Epithelial cell of proximal tubule (primary cell): ENCODE measurements at places on chromosomes 13 and 19. TPM values are rescaled to one million over a fixed set of nuclear protein-coding genes. Genes with fewer than 3 reads are reported as not detected.

Gene WDR87
- not detected in 2 replicates for total RNA-seq

GRCh38 chr19:38204096-38204495 lies 19.9 kb downstream of the DPF1 start:
- no peak for DNase-seq

Gene RFPL4A
- total RNA-seq: not detected in 2 replicates

- no peak for DNase-seq
These were observed 111.7 kb upstream of the SLITRK6 start for GRCh38 chr13:85910962-85911361.

GRCh38 chr13:26498656-26499601 lies 58.6 kb upstream of the WASF3 start:
- DNase-seq: no peak

GRCh38 chr13:101309014-101309619 lies 107.2 kb downstream of the NALCN start:
- DNase-seq: no peak

- DNase-seq: no peak
These were observed 507 bp upstream of the LCP1 start for GRCh38 chr13:46182491-46182877.

DNA sequence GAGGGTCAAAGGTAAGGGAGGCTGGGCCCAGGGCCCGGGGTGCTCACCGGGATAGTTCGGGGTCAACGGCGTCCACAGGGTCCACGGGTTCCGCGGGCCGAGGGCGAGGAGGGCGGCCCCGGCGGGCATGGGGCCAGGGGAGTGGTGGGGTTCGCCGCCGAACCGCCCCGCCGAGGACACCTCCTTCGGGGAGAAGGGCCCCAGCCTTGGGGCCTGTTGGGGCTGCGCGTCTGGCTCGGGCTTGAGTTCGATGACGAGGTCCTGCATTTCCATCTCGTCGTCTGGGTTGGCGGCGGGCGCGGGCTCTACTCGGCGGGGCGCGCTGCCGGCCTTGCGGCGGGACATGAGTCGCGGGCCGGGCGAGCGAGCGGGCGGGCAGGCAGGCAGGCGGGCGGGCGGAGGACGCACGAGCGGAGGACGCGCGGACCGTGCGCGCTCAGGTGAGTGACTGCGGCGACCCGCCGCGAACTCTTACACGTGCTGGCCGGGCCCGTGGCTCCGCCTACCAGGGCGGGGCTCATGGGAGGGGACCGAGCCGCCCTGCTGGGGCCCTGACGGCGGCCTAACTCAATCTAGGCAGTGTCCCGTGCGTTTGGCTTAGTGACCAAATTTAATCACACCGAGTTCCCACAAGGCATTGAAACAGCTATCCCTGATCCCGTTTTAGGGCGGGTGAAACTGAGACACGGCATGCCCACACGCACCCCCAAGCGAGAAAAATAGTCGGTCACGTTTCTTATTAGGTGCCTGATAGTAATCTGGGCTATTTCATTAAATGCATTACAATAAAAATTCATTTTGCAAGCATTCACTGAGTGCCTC lies at the start of gene ZNF296:
Gene ZNF296 (minus strand): TSS at position 450 of the 822 bp plus-strand sequence. CDS start 105 bp downstream, at position 345.
- no peak for DNase-seq

Gene KASH5
- 0.06 TPM in 1 of 2 replicates, not detected in the other for total RNA-seq

DNA sequence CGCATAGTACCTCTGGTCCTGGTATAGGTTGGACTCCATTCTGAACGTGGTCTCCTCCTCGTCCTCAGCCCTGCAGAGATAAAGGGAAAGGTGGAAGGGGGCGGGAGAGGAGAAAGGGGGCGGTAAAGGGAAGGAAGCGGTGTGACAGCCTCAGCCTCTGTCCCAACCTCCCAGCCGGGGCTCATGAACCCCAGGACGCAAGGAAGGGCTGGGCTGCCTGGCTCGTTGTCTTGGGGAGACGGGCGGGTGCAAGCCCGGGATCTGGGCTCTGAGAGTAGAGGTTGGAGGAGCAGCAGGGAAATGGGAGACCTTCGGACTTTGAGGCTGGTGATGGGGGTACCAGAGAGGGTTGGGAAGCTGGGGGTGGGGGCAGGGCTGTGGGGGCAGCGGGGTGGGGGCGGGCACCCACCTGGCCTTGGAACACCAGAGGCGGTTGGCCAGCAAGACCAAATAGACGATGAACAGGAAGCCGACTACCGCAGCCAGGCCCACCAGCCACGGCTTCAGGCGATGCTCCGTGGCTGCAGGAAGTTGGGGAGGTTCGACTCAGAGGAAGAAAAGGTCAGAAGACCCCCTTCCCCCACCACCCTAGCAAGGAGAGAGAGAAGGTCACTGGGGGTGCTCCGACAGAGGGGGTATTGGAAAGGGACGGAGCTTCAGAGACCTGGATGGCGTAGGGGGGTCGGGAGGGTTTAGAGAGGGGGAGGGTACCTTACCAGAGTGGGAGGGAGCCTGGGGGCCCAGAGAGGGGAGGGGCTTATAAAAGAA lies 1.7 kb downstream of the SMIM24 start:
- no peak for DNase-seq

DNA sequence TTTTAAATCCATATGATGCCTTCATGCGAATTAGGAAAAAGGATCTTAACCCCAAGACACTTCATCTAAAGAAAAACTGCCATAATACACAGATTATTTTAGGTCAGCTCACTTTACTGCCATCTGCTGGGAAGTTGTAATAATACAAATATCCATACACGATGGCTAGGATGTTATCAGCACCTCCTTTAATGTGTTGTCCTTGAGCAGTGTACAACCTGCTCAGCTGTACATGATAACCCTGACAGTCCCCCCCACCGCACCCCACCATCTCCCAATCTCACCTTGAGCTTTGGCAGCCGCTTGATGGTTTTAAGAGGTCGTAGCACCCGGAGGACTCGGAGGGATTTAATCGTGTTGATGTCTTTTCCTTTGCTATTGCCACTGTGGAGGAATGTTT lies 112.2 kb downstream of the IER2 start:
- no peak for DNase-seq

GRCh38 chr13:83975655-83976165 lies 93.4 kb upstream of the SLITRK1 start:
- DNase-seq: no peak

Gene ZNF625
- total RNA-seq: 3.1 and 4.6 TPM in 2 replicates

Gene SIGLECL1
- not detected in 2 replicates for total RNA-seq

DNA sequence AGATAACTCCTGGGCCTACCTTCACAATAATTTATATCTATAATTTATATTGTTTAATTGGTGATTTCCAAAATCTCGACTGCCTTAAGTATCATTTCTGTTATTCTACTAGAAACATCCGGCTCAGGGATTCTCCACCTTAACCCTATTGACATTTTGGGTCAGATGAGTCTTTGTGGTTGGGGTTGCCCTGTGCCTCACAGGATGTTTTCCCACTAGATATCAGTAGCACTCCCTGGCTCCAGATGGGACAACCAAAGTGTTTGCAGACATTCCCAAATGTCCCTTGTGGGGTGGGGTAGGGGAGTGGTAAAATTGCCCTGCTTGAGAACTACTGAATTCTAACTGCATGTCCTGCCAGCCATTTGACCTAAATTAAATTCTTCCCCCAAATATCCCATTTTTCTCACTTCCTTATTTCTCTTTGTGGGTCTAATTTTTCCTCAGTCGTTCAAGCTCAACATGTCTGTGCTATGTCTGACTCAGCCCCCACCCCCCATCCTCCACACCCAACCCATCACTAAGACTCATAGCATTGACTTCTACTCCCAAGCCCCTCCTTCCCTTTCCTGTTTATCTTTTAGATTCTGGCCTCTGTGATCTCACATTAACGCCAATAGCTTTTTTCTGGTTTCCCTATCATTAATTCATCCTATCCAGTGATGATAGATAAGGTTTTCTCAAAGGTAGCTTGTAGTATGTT lies 545.1 kb downstream of the EFNB2 start:
- DNase-seq: no peak

DNA sequence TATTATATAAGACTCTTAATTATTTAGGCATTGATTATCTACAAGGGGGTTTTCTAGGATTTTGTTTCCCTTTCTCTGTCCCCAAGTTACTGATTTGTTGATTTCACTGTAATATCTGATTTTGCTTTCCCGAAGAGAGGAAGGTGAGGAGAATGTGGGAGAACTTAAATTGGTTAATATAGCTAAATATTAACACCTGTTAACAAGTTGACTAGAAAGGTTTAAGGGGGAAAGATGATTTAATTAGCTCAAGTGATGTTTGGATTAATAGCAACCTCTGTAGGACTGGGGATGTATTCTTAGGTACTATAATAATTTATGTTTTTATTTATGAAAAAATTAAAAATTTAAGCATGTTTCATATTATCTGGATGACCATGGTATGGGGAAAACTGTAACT lies 35.1 kb downstream of the SPATA13 start:
- no peak for DNase-seq

GRCh38 chr13:87821512-87821911 lies 150.3 kb downstream of the SLITRK5 start:
- no peak for DNase-seq

DNA sequence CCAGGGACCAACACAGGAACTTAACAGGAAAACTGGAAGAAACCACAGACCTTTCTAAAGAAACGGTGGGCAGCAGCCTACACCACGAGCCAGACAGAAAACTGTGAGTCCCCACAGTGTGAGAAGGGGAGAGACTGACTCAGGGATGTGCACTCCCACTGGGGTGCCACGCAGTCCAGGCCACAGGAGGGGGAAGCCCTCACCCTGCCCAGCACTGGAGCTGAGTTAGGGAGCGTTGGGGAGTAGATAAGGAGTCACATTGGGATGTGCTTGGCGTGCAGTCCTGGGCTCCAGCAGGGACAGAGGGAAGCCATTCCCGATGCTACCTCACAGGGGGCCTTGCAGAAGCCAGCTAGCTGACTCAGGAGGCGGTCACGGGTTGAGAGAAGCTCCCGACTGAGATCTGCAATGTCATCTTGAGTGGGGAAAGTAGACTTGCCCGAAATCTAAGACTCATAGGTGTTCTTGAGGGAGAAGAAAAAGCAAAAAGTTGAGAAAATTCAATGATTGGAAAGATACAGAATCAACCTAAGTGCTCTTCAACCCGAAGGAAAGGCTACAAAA lies 17.3 kb downstream of the SIGLEC8 start:
- no peak for DNase-seq

- DNase-seq: no peak
These were observed 164.8 kb upstream of the KL start for GRCh38 chr13:32851083-32852069.

DNA sequence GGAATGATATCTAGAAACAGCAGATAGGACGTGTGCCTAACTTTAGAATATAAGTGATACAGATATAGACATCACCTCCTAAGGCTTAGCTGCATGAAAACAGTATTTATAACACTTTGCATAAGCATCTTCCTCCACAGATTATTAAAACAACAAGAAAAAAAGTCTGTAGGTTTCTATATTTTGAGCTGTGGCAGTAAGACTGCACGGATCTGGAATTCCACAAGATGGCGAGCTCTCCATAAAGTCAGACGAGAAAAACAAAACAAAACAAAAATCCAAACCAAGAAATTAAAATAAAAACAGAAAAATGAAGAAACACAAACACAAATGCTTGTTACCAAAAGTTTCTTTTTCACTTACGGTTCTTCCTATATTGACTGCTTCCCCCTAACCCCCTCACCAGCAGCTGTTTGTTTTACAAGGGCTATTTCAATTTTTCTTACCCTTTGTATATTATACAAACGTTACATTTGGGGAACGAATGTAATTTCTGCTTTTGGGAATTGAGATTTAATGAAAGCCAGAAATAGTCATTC lies 285.8 kb downstream of the MYO16 start:
- DNase-seq: no peak

GRCh38 chr19:47158879-47159503 lies 28.4 kb downstream of the SAE1 start:
- peak; percentile 36 for DNase-seq

DNA sequence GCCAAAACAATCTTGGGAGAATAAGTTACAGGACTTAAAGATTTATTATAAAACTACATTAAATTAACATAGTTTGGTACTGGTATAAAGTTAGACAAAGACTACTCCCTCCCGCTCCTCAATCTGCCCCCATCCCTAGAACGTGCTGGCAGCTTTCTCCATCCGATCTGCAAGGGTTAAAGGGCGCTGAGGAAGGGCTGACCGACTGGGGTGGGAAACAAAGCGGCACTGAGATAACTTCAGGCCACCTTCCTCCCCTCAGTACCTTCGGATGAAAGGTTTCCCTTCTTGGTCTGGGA lies 790 bp upstream of the SUGT1 start:
- peak; percentile 26 for DNase-seq

Gene CD22
- total RNA-seq: 0.23 and 4.8 TPM in 2 replicates

Gene S1PR4
- not detected in 2 replicates for total RNA-seq

GRCh38 chr13:33284031-33284430 lies 1.5 kb downstream of the STARD13 start:
- no peak for DNase-seq

DNA sequence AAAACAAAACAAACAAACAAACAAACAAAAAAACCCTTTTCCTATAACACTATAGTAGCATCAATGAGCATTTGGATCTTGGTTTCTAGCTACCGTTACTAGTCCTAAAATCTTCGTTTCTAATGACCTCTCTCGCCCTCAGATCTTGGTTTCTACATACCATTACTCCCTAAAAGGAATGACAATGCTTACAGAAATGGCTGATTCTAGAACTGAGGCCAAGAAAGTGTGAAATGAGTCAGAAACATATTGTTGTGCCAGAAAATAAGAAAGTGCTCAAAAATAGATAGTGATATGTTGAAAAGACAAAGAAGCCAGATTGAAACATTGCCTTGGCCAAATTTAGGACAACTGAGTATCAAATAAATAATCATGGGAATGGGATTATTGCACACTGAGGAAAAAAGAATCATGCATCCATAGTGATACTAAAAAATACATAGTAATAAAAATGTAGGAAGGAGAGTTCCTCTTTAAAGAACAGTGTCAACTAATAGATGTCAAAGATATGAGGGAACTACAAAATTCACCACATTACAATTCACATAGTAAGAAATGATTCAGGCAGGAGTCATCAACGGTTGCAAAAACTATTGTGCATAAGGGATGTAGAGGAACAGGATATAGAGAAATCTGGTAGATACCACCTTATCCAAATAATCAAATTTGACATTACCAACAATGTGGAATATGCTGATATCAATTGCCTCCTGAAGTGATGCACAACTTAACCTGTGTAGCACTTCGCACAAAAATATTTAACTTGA lies 386.6 kb downstream of the DIAPH3 start:
- peak; percentile 6 for DNase-seq

- no peak for DNase-seq
These were observed 153.7 kb downstream of the KLF5 start for GRCh38 chr13:73212482-73212881.
